Naive thymus-derived CD4-positive, alpha-beta T cell (primary cell): ENCODE measurements at places on chromosomes 12 and 14.

DNA sequence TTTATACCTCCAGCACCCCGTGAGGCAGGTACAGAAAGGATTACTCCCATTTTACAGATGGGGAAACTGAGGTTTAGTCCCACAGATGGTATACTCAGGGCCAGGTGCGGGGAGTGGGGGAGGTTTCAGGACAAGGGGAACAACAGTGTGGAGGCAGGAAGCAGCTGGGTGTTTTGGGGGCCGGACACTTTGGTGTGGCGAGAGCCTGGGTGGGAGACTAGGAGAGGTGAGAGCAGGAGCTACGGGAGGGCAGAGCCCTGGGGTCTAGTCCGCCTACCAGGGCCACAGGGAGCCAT lies 61.7 kb downstream of the DIO3 start:
- DNase-seq, result no peak

DNA sequence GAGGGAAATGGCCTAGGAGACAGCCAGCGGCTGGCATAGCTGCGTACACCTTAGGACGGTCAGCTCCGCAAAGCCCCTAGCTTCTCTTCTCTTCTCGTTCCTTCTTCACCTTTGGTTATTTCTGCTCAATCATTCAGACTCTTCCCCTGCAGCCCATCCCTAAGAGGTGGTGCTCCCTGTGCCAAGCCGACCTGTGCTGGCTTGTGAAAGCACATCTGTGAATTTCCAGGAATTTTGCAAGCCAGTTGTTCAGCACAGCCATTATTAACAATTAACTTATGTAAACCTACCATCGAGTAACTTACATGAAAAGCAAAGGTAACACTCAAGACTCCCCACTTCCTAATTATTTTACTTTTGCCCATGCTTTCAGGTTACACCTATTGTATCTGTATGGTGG lies 20.9 kb upstream of the GPR68 start:
- DNase-seq, result no peak

DNA sequence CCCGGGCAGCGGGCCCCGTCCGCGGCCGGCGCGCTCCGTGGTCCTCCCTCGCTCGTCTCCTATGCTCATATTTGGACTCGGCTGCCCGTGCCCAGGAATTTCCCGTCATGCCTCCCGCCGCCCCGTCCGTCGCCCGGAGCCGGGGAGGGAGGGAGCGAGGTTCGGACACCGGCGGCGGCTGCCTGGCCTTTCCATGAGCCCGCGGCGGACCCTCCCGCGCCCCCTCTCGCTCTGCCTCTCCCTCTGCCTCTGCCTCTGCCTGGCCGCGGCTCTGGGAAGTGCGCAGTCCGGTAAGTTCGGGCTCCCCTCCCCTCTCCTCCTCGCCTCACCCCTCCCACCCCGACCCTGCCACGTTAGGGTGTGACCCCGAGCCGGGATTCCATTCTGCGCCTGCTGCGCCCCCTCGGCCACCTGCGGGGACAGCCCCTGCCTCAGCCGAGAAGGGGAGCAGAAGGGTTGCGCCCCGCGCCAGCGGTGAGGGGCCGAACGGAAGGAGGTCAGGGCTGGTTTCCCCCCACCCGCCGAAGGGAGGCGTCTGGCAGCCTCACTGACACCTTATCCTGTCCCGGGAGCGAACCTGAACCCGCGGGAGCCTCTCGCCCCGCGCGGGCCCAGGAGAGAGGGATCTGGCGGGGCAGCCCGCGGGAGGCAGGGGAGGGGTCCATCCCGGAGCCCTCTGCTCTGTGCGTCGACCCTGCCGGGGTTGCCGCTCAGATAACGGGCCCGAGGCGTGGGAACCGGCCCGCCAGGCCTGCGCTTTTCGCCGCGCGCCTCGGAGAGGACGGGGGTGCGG lies at the start of gene MSRB3:
TSS of gene MSRB3 (plus strand) at position 108 of the 793 bp plus-strand sequence. CDS start 29,897 bp downstream, outside the sequence.
- peak; percentile 37 for DNase-seq

DNA sequence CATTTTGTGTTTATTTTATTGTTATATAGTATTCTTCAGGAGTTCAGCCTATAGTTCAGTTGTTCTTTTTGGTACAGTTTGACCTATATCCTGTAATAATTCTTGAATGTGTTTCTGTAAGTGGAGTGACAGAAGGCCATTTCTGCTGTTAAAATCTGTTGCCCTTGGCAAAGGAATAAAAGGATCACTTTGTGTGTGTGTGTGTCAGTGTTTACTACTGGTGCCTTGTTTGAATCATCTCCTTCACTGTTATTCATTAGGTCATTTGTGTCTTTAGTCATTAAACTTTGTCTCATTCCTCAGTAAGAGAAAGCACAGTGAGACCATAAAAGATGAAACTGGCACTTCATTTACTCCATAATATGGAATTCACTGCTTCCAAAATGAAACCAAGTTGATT lies 130.7 kb downstream of the TMTC2 start:
- DNase-seq, result no peak

DNA sequence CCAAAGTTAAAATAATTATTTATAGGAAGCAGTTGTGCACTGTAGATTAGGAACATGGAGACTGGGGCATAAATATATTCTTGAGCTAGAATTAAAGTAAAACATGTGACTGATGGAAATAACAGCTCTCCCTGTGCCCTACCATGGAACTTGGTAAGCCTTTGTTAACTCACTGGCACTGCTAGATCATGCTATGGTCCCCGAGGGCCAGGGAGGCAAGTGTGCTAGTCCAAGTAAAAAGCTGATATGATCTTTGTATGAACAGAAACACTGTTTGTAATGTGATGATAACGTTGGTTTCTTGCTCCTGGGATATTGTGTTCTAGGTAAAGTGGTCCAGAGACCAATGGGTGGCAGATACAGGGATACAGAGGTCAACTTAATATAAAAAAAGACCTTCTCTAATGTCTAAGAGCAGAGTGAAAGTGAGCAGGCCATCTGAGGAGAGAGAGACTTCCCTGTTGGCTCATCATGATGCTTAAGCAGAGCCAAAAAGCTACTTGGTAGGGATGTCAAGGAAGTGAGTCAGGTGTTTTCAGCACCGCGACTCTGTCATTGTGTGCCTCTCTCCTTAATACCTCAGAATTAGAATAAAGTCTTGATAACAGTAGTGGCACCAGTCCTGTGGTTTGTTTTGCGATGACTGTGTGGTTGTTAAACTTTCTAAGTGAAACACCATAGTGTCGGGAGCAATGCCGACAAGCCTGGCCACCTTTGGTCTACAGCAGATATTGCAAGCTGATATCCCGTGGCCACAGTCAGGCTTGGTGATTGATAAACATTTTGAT lies 27.6 kb downstream of the BICD1 start:
- DNase-seq, result no peak

DNA sequence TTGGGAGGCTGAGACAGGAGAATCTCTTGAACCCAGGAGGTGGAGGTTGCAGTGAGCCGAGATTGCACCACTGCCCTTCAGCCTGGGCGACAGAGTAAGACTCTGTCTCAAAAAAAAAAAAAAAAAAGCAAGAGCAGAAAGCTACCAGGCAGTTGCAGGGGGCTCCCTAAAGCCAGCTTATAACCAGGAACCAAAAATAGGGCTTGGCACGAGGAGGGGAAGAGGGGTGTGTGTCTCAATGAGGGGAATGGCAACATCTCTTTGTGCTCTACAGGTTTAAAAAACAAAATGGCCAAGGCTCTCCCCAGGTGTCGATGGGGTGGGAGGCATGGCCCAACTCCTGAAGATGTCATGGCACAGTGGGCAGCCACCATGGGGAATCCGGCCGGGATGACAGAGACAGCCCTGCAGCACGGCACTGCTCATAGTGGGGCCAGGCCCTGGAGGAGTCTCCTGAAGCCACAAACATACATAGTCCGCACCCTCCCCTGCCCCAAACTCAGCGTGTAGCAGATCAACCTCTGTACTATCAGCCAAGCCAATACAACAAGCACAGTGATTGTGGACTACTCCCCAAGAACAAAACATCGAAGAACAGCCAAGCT lies 16.0 kb upstream of the EIF5 start:
- DNase-seq, result no peak

GRCh38 chr14:105205673-105206208 lies 24.6 kb upstream of the NUDT14 start:
- DNase-seq, result no peak
